ENCODE measurements at places on chromosomes 3 and 15.

- no peak for DNase-seq
Measured at GRCh38 chr15:42359249-42359648, at the start of gene CAPN3. TSS of gene CAPN3 (plus strand) at chr15:42359501. CDS start at chr15:42359806, 305 bp downstream.

DNA sequence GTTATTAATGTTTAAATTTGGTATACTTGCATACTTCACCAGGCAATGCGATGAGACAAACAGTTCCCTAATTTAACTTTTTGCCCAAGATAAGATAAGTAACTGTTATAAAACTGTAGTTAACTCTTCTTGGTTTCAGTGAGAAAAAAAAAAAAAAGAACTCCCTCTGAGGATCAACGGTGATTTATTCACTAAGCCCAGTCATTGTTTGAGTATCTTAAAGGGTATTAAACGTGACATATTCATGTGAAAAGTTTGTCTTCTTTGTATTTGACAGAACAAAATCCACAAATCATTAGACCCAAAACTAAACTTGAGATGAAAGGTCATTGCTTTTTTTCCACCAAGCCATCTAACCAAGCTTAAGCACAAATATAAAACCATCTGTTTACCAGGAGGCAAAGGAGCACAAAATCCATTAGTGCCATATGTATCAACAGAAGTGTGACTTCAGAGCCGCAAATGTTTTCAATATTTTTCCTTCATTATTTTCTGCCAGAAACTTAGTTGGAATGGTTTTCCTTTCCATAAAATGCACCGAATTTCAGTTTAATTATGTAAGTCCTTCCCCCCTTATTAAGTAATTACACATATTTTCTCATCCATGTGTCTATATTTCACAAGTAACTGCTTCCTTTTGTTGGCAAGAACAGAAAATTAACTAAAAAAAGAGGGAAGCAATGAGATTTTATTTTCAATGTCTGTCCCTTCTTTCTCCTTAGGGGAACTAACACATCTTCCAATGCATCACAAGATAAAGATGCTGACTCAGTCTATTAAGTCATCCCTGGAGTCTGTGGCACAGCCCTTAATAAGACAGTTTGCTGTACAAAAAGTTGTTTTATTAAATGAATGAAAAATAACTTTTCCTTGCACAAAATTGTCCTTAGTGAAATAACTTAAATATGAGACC is 92.2 kb upstream of the RAP2B start:
- DNase-seq: peak; percentile 63

- no peak for DNase-seq
Measured at GRCh38 chr3:190780524-190780923, 82.0 kb downstream of the GMNC start.

DNA sequence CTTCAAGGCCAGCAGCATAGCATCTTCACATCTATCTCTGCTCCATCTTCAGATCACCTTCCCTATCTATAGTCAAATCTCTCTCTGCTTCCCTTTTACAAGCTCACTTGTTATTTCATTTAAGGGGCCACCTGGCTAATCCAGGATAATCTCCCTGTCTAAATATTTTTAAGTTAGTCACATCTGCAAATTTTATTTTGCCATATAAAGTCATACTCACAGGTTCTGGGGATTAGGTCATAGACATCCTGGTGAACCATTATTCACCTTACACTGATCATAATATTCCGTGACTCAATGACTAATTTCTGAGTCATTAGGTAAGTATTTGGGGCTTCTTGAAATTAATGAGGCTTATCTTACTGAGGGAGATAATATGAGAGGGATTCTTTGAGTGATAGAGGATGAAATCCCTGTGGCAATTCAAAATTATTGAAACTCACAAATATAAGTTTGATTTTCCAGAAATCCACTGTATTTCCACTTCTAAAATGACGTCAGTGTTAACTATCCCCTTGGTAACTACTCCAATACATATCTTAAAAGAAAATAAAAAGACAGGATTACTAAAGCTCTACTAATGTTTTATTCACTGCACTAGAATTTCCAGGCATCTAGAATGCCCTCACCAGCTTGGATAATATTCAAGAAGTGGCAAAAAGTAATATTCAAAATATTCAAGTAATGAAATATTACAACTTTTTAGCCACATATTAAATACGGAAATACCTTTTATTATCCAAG is 93.7 kb upstream of the RBMS3 start:
- DNase-seq: peak; percentile 65

GRCh38 chr15:32928876-32929275 is 211.1 kb downstream of the GREM1 start:
- DNase-seq: no peak

DNA sequence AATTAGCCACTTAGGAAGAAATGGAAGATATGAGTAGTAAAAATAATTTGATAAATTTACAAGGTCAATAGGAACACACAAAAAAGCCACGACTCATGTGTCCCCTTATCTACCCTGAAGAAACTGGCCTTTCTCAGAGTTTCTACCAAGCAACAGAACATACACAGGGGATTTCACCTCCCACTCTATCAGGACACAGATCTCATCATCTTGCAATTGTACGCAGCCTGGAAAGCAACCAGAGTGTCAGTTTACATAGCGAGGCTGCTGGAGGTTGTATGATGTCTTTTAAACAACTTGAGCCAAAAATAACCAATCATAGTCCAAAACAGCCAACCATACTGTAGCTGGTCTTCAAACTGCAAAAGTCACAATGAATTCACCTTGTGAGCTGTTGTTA is 19.7 kb upstream of the LMOD3 start:
- DNase-seq: peak; percentile 9

- no peak for DNase-seq
Measured at GRCh38 chr3:17030438-17030837, 145.7 kb downstream of the PLCL2 start.

- DNase-seq: no peak
Measured at GRCh38 chr15:72206677-72207000, 9.1 kb upstream of the GRAMD2A start.

- peak; percentile 78 for DNase-seq
Measured at GRCh38 chr3:45593708-45594601, 596 bp upstream of the LIMD1 start.

GRCh38 chr15:81752974-81753373 is 292.8 kb downstream of the MEX3B start:
- no peak for DNase-seq

- no peak for DNase-seq
Measured at GRCh38 chr15:69515508-69515907, 62.9 kb downstream of the RPLP1 start.

DNA sequence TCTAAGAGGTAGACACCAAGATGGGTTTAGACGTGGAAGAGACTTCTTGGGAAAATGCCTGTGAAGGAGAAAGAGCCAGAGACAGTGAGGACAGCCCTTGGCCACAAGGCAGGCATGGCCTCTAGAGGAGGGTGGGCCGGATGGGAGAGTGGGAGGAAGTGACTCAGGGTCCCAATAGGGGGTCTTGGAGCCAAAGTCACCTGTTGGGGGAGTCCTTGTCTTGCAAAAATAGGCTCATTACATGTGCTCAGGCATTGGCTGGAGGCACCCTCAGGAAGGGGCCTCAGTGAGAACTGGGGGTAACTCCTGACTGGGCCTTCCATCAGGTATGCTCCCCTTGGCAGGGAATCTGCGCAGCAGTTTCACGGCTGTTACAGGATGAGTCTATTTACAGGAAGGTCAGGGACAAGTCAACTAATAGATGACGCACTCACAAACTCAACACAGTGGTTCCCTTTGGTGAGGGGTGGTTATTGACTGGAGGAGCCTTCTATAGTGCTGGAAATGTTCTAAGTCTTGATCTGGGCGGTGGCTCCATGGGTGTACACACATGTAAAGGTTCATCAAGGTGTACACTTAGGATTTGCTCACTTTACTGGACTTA is 259.6 kb downstream of the XXYLT1 start:
- DNase-seq: no peak

DNA sequence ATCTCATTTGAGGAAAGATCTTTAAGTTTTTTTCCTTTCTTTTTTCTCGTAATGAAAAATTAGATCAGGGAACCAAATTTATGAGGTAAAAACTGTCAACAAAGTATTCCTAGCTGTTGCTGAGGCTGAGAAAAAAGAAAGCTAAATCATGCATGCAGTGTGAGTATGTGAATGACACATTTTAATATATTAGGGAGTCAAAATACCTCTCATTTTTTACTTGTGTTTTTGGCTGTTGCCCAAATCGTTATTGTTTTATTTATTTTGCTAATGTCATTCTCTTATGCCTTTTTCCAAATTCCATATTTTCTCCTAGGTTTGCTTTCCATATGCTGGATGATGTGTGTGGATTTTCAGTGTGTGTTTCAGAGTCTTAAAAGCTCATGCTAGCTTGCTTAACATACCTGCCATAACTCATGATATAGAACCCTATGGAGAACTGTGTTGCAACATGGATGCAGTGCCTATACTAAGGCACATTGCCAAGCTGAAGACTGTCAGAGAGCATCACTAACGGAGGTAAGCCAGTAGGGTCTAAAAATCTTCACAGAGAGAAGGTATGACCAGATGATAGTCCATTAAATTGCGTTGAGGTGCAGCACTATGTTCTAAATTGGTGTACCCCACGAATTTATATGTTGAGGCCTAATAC is 629.5 kb upstream of the KCNMB2 start:
- no peak for DNase-seq
